Activated naive CD4-positive, alpha-beta T cell treated with anti-CD3 and anti-CD28 coated beads, Interleukin-2, amount 10 ng/mL, durations not matched to agents 7 days and 5 days (primary cell): ENCODE measurements at places on chromosomes 11 and 22.

- DNase-seq: no peak
These were observed 166.2 kb downstream of the LDLRAD3 start for GRCh38 chr11:36109850-36110606.

- no peak for DNase-seq
These were observed 477.9 kb downstream of the MN1 start for GRCh38 chr22:27323661-27324060.

GRCh38 chr11:121180183-121180582 lies 79.1 kb downstream of the TECTA start:
- no peak for DNase-seq

DNA sequence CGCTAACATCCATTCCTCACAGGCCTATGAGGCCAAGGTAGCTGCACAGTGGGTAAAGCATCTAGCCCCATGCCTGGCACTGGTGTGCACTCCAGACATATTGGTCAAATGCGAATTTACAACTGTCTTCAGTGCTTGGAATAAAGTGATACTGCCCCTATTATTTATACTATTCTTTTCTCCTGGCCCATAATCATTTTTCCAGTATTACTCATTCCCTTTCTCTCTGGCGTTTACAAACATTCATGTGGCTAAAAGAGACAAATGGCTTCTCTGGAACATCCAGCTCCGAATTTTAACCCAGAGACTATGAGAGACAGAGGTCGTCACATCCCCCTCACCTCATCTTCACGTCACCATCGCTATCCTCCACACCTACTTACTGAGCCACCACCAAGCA lies 87.2 kb upstream of the PITPNB start:
- DNase-seq: no peak

GRCh38 chr11:63919267-63920125 lies 2.5 kb upstream of the RCOR2 start:
- no peak for DNase-seq

GRCh38 chr22:50529416-50529896 lies 356 bp downstream of the TYMP start:
- no peak for DNase-seq

DNA sequence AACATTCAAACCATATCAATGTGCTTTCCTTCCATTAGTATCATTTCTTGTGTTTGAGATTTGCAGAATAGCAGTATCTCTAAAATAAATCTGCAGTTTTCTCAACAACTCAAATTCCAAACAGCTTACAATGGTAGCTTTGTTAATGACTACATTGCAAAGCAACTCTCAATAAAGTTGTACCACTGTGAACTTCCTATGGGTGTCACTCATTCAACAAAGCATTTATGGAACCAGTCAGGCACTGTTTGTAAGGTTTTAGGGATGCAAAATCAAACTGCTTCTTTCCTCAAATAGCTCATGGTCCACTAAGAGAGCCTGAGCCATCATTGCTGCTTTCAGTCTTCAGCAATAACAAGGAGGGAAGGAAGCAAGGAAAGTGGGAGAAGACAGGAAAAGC lies 91.0 kb downstream of the CCDC83 start:
- no peak for DNase-seq
